Osteocyte (in vitro differentiated cells): ENCODE measurements at places on chromosomes 5 and 9.

DNA sequence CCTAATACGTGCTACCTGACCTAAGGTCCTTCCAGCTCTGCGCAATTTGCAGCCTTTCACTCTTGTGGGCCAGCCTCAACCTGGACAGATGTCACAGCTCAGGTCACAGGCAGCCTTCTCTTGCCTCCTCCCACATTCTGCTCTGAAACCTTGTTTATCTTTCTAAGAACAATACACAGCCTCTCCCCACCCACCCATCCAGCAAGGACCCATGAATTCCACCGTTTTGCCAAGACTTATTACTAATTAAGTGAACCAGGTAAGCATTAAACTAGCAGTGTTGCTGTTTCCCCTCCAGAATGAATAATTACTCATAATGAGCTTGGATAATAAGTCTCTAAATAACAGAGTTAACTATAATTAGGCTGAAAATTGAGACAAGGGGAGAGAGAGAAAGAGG is 11.0 kb downstream of the FABP6 start:
- H3K27me3 ChIP-seq, result peaks cover 2% of the 10 kb centered on the region
- DNase-seq, result no peak
- H3K27ac ChIP-seq, result no peak overlapping the region
- no peaks in the 10 kb centered on the region for H3K36me3 ChIP-seq
- H3K4me1 ChIP-seq, result peaks cover 1% of the 10 kb centered on the region
- no peak overlapping the region for H3K4me3 ChIP-seq

DNA sequence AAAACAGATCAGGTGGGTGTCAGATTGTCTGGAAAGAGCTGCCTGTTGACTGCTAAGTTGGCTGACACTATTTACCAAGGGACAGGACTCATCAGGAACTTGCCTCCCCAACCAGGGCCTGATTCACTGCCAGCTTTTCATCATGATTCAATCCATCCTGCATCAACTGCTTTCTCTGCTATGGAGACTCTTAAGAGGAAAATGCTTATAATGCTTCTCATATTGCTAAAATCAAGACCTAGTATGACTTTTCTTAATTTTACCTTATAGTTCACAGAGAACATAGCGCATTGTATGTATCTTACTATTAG is 21.3 kb downstream of the HTR4 start:
- no peaks in the 10 kb centered on the region for H3K36me3 ChIP-seq
- no peaks in the 10 kb centered on the region for H3K4me1 ChIP-seq
- H3K27me3 ChIP-seq, result peaks cover 19% of the 10 kb centered on the region
- no peak overlapping the region for H3K4me3 ChIP-seq
- no peak for DNase-seq
- no peak overlapping the region for H3K27ac ChIP-seq

- H3K27me3 ChIP-seq, result no peaks in the 10 kb centered on the region
- no peaks in the 10 kb centered on the region for H3K36me3 ChIP-seq
- no peak overlapping the region for H3K4me3 ChIP-seq
- no peak for DNase-seq
Measured at GRCh38 chr9:89153232-89154017, 25.2 kb downstream of the SHC3 start.

- H3K4me3 ChIP-seq, result no peak overlapping the region
- H3K36me3 ChIP-seq, result no peaks in the 10 kb centered on the region
- H3K4me1 ChIP-seq, result peaks cover 4% of the 10 kb centered on the region
- peaks cover 10% of the 10 kb centered on the region for H3K27me3 ChIP-seq
- peak overlapping the region; percentile 12 for H3K27ac ChIP-seq
Measured at GRCh38 chr5:36378551-36378950, 76.8 kb upstream of the RANBP3L start.

GRCh38 chr9:130531670-130532069 is 47.7 kb upstream of the FUBP3 start:
- H3K4me1 ChIP-seq, result no peaks in the 10 kb centered on the region
- no peaks in the 10 kb centered on the region for H3K36me3 ChIP-seq
- H3K27ac ChIP-seq, result no peak overlapping the region
- no peak for DNase-seq
- peaks cover 49% of the 10 kb centered on the region for H3K27me3 ChIP-seq

- no peaks in the 10 kb centered on the region for H3K36me3 ChIP-seq
- DNase-seq, result no peak
- H3K27ac ChIP-seq, result no peak overlapping the region
- peaks cover 24% of the 10 kb centered on the region for H3K4me1 ChIP-seq
Measured at GRCh38 chr5:35803191-35803651, 53.5 kb upstream of the IL7R start.

- no peaks in the 10 kb centered on the region for H3K4me1 ChIP-seq
- no peaks in the 10 kb centered on the region for H3K36me3 ChIP-seq
- H3K27ac ChIP-seq, result no peak overlapping the region
- DNase-seq, result no peak
Measured at GRCh38 chr5:136275601-136276000, 82.6 kb upstream of the SMIM32 start.

GRCh38 chr5:54936201-54936600 is 49.2 kb downstream of the ESM1 start:
- H3K27ac ChIP-seq, result no peak overlapping the region
- no peaks in the 10 kb centered on the region for H3K36me3 ChIP-seq
- H3K4me3 ChIP-seq, result no peak overlapping the region

GRCh38 chr9:95710446-95710845 is 165.0 kb upstream of the ERCC6L2 start:
- H3K36me3 ChIP-seq, result no peaks in the 10 kb centered on the region
- H3K27ac ChIP-seq, result no peak overlapping the region
- no peaks in the 10 kb centered on the region for H3K4me1 ChIP-seq
- no peak for DNase-seq

GRCh38 chr9:4317681-4318080 is 17.8 kb upstream of the GLIS3 start:
- H3K4me3 ChIP-seq, result no peak overlapping the region
- DNase-seq, result no peak
- no peaks in the 10 kb centered on the region for H3K36me3 ChIP-seq
- no peaks in the 10 kb centered on the region for H3K27me3 ChIP-seq
- H3K4me1 ChIP-seq, result peaks cover 10% of the 10 kb centered on the region

- H3K36me3 ChIP-seq, result no peaks in the 10 kb centered on the region
- no peak overlapping the region for H3K4me3 ChIP-seq
- H3K27me3 ChIP-seq, result no peaks in the 10 kb centered on the region
- no peak for DNase-seq
- no peaks in the 10 kb centered on the region for H3K4me1 ChIP-seq
Measured at GRCh38 chr9:29740518-29740917, 2167.2 kb upstream of the C9orf72 start.

GRCh38 chr9:19022206-19022605 is 10.8 kb downstream of the SAXO1 start:
- H3K4me3 ChIP-seq, result no peak overlapping the region
- peaks cover 16% of the 10 kb centered on the region for H3K27me3 ChIP-seq
- no peak overlapping the region for H3K27ac ChIP-seq
- DNase-seq, result no peak
- peaks cover 6% of the 10 kb centered on the region for H3K4me1 ChIP-seq

DNA sequence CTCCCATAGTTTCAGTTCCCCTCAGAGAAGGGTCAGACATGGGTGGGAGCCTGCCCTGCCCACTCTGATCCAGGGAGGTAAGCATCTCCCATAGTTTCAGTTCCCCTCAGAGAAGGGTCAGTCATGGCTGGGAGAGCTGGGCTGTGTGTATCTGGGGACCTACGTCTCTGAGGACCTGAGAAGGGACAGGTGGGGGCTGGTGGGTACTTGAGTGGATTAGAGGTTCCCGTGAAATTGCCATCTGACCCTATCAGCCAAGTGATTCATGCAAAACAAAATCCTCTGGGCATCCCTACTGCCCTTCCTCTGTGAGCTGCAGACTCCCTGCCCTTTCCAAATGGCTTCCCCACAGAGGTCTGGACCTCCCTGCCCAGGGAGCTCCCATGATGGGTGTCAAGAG is 3.9 kb downstream of the ENHO start:
- no peak overlapping the region for H3K4me3 ChIP-seq
- no peak overlapping the region for H3K27ac ChIP-seq
- H3K4me1 ChIP-seq, result peaks cover 4% of the 10 kb centered on the region
- no peak for DNase-seq

- H3K4me1 ChIP-seq, result no peaks in the 10 kb centered on the region
- peaks cover 78% of the 10 kb centered on the region for H3K36me3 ChIP-seq
- no peaks in the 10 kb centered on the region for H3K27me3 ChIP-seq
- H3K27ac ChIP-seq, result no peak overlapping the region
- H3K4me3 ChIP-seq, result no peak overlapping the region
- DNase-seq, result no peak
Measured at GRCh38 chr5:173950829-173951228, 38.1 kb upstream of the C5orf47 start.

- no peak overlapping the region for H3K27ac ChIP-seq
- no peak for DNase-seq
- no peak overlapping the region for H3K4me3 ChIP-seq
- no peaks in the 10 kb centered on the region for H3K4me1 ChIP-seq
Measured at GRCh38 chr9:71620746-71621145, 147.6 kb downstream of the CEMIP2 start.

DNA sequence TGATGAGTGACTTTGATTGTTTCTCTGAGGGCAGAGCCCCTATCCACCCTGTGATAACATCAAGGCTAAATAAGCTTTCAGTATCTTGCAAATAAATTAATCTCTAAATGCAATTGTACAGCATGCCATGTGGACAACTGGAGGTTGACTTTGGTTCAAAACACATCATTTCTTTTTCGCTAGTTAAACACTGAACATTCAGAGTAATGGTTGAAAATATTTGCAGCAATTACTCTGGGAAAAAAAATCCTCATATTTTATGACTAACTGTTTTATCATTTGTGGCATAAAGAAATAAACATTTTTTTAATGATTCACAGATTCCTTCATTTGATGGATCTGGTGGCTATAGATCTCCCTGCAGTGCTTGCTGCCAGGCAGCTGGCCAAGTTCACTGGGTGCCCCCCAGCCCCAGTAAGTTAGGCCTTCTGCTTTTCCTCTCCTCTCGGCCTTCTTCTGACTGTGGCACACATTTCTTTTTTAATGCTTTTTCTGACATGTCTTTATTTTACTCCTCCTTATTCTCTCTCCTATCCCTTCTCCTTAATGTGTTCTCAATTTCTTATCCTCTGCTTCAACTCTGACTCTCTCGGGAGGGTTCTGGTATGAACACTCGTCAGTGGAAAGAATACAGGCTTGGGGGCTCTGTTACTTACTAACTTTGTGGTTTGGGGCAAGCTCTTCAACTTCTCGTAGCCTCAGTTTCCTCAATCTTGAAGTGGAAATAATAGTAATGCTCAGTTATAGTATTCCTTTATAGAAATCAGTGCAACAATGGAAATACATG is 69.6 kb downstream of the ADAMTSL1 start:
- no peaks in the 10 kb centered on the region for H3K36me3 ChIP-seq
- H3K4me3 ChIP-seq, result no peak overlapping the region
- H3K4me1 ChIP-seq, result peaks cover 55% of the 10 kb centered on the region
- H3K27ac ChIP-seq, result peak overlapping the region; percentile 81
- H3K27me3 ChIP-seq, result no peaks in the 10 kb centered on the region

DNA sequence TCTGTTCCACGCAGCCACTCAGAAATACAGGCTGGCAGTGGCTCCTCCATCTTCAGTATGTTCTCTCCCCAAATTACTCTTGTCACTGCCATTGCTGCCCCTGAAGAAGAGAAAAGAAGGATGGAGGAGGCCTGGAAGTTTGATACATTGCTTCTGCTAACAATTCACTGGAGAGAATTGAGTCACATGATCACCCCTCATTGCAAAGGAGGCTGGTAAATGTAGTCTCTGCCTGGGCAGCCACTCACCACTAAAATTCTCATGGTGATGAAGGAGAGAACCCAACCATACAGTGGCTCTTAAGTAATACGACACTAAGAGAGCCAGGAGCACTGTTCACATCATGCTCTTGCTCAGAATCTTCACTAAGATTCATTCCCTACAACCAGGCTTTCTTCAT is 112.0 kb downstream of the DOCK8 start:
- H3K27me3 ChIP-seq, result no peaks in the 10 kb centered on the region
- no peak overlapping the region for H3K27ac ChIP-seq
- no peak overlapping the region for H3K4me3 ChIP-seq
- no peaks in the 10 kb centered on the region for H3K36me3 ChIP-seq
- DNase-seq, result no peak

GRCh38 chr9:15180124-15180523 is 126.9 kb downstream of the TTC39B start:
- H3K27me3 ChIP-seq, result no peaks in the 10 kb centered on the region
- no peak overlapping the region for H3K4me3 ChIP-seq
- H3K4me1 ChIP-seq, result no peaks in the 10 kb centered on the region
- H3K36me3 ChIP-seq, result peaks cover 60% of the 10 kb centered on the region

GRCh38 chr5:96957254-96958049 is 21.6 kb downstream of the LNPEP start:
- H3K27me3 ChIP-seq, result no peaks in the 10 kb centered on the region
- no peak for DNase-seq
- H3K4me1 ChIP-seq, result peaks cover 42% of the 10 kb centered on the region

DNA sequence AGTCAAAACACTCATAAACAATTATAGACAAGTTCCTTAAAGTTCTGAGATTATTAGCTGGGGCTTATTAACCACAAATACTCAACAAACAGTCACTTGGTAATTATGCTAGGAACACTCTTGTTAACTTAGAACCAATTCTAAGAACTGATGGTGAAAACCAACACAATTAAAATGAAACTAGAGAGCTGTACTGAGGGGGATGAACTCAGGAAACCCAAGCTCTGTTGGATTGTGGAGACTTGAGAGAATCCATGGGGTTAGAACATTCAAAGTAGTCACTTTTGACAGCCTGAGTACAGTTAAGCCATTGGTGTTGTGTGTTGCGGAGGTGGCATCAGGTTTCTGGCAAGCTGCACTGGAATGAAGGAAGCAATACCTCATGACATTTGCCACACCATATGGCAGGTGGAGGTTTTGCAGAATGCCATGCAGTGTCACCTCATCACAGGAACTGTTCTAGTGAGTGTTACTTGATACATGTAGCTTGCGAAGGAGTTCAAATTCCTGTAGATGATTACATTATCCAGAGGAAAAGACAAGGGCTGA is 480.9 kb upstream of the CD180 start:
- H3K27ac ChIP-seq, result no peak overlapping the region
- H3K4me3 ChIP-seq, result no peak overlapping the region
- peaks cover 34% of the 10 kb centered on the region for H3K27me3 ChIP-seq
- H3K36me3 ChIP-seq, result no peaks in the 10 kb centered on the region
- no peaks in the 10 kb centered on the region for H3K4me1 ChIP-seq

- DNase-seq, result no peak
- H3K36me3 ChIP-seq, result no peaks in the 10 kb centered on the region
- no peak overlapping the region for H3K4me3 ChIP-seq
- H3K27me3 ChIP-seq, result peaks cover 19% of the 10 kb centered on the region
- H3K4me1 ChIP-seq, result no peaks in the 10 kb centered on the region
Measured at GRCh38 chr9:70816891-70817290, 304.5 kb downstream of the TRPM3 start.

DNA sequence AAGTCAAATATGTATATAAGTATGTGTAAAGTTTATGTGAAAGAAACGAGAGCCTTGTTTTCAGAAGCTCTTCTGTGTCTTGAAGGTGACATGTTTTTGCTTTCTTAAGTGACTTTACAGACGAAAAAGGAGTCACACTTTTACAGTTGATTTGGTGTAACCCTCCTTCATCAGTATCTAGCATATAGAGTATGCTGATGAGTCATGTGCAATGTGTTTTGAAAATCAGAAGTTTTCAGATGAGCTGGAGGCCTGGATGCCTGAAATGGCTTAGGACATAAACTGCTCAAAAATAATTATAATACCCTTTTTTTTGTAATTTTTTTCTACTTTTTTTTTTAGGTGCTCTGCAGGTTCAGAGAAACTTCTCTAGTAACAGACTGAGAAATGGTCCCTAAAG is 209.5 kb downstream of the CD180 start:
- H3K36me3 ChIP-seq, result no peaks in the 10 kb centered on the region
- H3K4me1 ChIP-seq, result peaks cover 33% of the 10 kb centered on the region
- H3K4me3 ChIP-seq, result no peak overlapping the region
